ENCODE measurements at places on chromosomes 5 and 9. TPM values are rescaled to one million over a fixed set of nuclear protein-coding genes. Genes with fewer than 3 reads are reported as not detected.

FOXD4 gene
- polyA plus RNA-seq: not detected

HACD4 gene
- polyA plus RNA-seq: 8.1 TPM

ANGPTL2 gene
- polyA plus RNA-seq: not detected

CDKN2B gene
- polyA plus RNA-seq: not detected

GCNT4 gene
- polyA plus RNA-seq: not detected

LCNL1 gene
- polyA plus RNA-seq: not detected

SLC25A2 gene
- not detected for polyA plus RNA-seq

MLANA gene
- 0.45 TPM for polyA plus RNA-seq

SLC25A48 gene
- not detected for polyA plus RNA-seq

- H3K4me3 ChIP-seq: peak overlapping the region; percentile 97
- DNase-seq: no peak
- peak overlapping the region; percentile 94 for H3K27ac ChIP-seq
- no peaks in the 10 kb centered on the region for H3K36me3 ChIP-seq
Observed at GRCh38 chr5:52800394-52801213, 12.9 kb downstream of the ITGA1 start.

GRCh38 chr9:129160712-129161533, 17.1 kb downstream of the IER5L start:
- no peak for DNase-seq
- H3K36me3 ChIP-seq: no peaks in the 10 kb centered on the region
- H3K4me1 ChIP-seq: peaks cover 4% of the 10 kb centered on the region
- H3K27ac ChIP-seq: peak overlapping the region; percentile 89

DNA sequence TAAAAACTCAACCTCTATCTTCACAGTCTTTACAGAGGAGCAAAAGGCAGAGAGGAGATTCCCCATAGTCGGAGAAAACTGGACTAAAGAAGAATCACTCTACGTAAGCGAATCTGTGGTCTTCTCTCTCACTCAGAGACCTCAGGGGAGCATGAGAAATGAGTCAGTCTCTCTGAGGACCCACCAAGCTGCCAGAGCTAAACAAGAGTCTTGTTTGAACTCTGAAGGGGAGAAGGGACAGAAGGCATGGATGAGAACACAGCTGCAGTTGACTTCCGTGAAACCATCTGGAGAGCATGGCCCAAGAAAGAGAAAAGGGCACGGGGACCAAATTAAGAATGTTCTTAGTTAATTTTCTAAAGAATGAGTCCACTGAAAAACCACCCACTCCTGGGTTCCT, 12.8 kb upstream of the MAN2A1 start:
- H3K27me3 ChIP-seq: peaks cover 12% of the 10 kb centered on the region
- no peak overlapping the region for H3K4me3 ChIP-seq
- H3K4me1 ChIP-seq: no peaks in the 10 kb centered on the region
- H3K36me3 ChIP-seq: no peaks in the 10 kb centered on the region

- peaks cover 22% of the 10 kb centered on the region for H3K36me3 ChIP-seq
- H3K4me3 ChIP-seq: no peak overlapping the region
- no peak overlapping the region for H3K27ac ChIP-seq
Observed at GRCh38 chr9:20853866-20854265, 169.8 kb downstream of the FOCAD start.

- H3K4me1 ChIP-seq: no peaks in the 10 kb centered on the region
- no peak overlapping the region for H3K4me3 ChIP-seq
- H3K27ac ChIP-seq: no peak overlapping the region
- H3K36me3 ChIP-seq: peaks cover 5% of the 10 kb centered on the region
Observed at GRCh38 chr9:124084087-124084486, 72.5 kb downstream of the LHX2 start.

DNA sequence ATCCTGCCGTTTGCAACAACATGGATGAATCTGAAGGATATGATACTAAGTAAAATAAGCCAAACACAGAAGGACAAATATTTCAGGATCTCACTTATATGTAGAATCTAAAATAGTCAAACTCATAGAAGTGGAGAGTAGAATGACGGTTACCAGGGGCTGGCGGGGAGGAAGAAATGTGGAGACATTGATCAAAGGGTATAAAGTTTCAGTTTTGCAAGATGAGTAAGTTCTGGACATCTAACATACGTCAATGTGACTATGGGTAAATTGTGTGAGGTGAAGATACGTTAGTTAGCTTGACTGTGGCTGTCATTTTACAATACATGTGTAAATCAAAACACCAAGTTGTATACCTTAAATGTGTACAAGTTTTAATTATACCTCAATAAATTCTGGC, 200.3 kb downstream of the SNX18 start:
- H3K4me1 ChIP-seq: peaks cover 13% of the 10 kb centered on the region
- no peaks in the 10 kb centered on the region for H3K27me3 ChIP-seq
- peaks cover 7% of the 10 kb centered on the region for H3K36me3 ChIP-seq
- H3K4me3 ChIP-seq: no peak overlapping the region

DNA sequence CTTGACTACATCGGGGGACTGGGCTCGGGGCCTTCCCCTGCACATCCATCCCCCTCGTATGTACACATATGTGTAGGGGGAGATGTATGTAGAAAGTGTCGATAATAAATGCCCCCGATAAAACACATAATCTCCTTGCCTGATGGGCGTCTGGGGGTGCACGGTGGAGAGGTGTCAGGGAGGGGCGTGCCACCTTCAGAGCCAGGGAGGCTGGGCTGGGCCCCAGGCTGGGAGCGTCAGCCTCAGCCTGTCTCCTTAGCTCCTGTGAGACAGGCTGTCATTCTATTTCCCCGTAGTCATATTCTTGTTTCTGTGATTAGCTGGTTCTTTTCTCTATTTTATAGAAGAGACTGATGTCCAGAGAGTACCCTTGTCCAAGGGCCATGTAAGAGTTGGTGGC, 4.7 kb upstream of the RXRA start:
- H3K36me3 ChIP-seq: no peaks in the 10 kb centered on the region
- no peak overlapping the region for H3K4me3 ChIP-seq
- no peak overlapping the region for H3K27ac ChIP-seq
- peaks cover 8% of the 10 kb centered on the region for H3K4me1 ChIP-seq

- no peaks in the 10 kb centered on the region for H3K27me3 ChIP-seq
- H3K27ac ChIP-seq: no peak overlapping the region
- no peaks in the 10 kb centered on the region for H3K4me1 ChIP-seq
- H3K4me3 ChIP-seq: no peak overlapping the region
Observed at GRCh38 chr9:70504834-70505233, 90.4 kb upstream of the KLF9 start.

DNA sequence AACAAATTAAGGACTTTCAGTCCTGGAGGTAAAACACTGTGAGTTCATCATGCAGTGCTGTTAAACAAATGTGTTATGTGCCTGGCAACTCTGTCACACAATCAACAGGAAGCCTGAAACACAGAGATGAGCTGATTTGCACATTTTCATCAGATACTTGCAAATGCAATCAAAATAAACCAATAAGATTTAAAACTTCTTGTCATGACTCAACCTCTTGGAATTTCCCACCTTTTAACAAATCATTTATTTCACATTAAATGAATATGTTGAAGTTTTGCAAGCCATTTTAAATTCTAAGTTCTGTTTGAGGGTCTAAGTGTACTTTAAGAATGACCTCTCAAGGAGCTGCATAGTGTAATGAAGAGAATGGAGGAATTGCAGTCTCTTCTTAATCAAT, 64.4 kb downstream of the ANXA1 start:
- peaks cover 9% of the 10 kb centered on the region for H3K27me3 ChIP-seq
- H3K27ac ChIP-seq: no peak overlapping the region
- H3K36me3 ChIP-seq: no peaks in the 10 kb centered on the region

DNA sequence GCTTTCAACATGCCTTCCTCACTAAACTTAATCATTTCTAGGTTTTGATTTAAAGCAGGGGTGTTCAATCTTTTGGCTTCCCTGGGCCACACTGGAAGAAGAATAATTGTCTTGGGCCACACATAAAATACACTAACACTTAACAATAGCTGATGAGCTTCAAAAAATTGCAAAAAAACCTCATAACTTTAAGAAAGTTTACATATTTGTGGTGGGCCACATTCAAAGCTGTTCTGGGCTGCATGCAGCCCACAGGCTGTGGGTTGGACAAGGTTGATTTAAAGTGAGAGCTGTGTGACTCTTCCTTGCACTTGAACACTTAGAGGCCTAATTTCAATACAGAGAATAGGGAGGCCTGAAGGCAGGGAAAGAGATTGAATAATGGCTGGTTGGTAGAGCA, 598.3 kb downstream of the EFNA5 start:
- no peaks in the 10 kb centered on the region for H3K4me1 ChIP-seq
- no peak overlapping the region for H3K27ac ChIP-seq
- H3K4me3 ChIP-seq: no peak overlapping the region
- no peaks in the 10 kb centered on the region for H3K36me3 ChIP-seq
- no peaks in the 10 kb centered on the region for H3K27me3 ChIP-seq

- no peaks in the 10 kb centered on the region for H3K36me3 ChIP-seq
- H3K27me3 ChIP-seq: peaks cover 15% of the 10 kb centered on the region
- no peak overlapping the region for H3K4me3 ChIP-seq
- H3K27ac ChIP-seq: peak overlapping the region; percentile 12
- no peak for DNase-seq
Observed at GRCh38 chr5:58890701-58891085, 307.8 kb downstream of the RAB3C start.

DNA sequence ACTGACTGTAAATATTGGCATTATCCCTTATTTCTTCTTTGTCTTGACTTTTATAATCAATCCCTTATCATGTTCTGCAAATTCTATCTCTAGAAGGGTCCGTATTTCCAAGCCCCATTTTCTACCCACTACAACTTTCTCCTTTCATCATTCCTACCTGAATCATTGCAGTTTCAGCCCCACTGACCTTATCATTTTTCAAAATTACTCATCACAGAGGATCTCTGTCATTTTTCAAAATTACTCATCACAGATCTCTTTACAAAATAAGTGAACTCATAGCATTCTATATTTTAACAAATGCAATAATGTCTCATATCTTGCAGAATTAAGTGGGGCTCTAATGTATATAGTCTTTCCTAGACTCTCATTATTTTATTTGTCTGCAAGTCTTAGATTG, 256.9 kb upstream of the COX7C start:
- no peaks in the 10 kb centered on the region for H3K4me1 ChIP-seq
- H3K4me3 ChIP-seq: no peak overlapping the region
- H3K27me3 ChIP-seq: no peaks in the 10 kb centered on the region
- H3K36me3 ChIP-seq: no peaks in the 10 kb centered on the region
- no peak for DNase-seq

GRCh38 chr9:127644943-127645342, 32.9 kb downstream of the STXBP1 start:
- H3K4me3 ChIP-seq: no peak overlapping the region
- H3K36me3 ChIP-seq: no peaks in the 10 kb centered on the region
- DNase-seq: no peak
- no peaks in the 10 kb centered on the region for H3K4me1 ChIP-seq

GRCh38 chr9:87556821-87557220, 59.2 kb downstream of the DAPK1 start:
- DNase-seq: no peak
- H3K27me3 ChIP-seq: peaks cover 5% of the 10 kb centered on the region
- no peaks in the 10 kb centered on the region for H3K4me1 ChIP-seq
- H3K27ac ChIP-seq: no peak overlapping the region
- no peaks in the 10 kb centered on the region for H3K36me3 ChIP-seq

DNA sequence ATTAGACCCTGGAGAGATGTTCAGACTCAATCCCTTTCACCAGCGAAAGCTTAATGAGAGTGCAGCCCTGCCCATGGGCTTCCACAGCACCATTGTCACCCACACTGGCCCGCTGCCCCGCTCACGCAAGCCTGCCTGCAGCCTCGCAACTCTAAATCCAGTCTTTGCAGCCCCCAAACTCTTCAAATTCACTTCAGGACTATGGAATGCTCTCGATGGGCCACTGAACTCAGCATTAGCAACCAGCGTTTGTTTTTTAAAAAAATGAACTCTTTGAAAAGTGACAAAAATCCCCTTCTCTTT, 17.1 kb downstream of the DCANP1 start:
- no peak overlapping the region for H3K27ac ChIP-seq
- H3K36me3 ChIP-seq: peaks cover 9% of the 10 kb centered on the region
- H3K4me3 ChIP-seq: no peak overlapping the region
- H3K27me3 ChIP-seq: peaks cover 7% of the 10 kb centered on the region
- peaks cover 4% of the 10 kb centered on the region for H3K4me1 ChIP-seq
- DNase-seq: no peak

DNA sequence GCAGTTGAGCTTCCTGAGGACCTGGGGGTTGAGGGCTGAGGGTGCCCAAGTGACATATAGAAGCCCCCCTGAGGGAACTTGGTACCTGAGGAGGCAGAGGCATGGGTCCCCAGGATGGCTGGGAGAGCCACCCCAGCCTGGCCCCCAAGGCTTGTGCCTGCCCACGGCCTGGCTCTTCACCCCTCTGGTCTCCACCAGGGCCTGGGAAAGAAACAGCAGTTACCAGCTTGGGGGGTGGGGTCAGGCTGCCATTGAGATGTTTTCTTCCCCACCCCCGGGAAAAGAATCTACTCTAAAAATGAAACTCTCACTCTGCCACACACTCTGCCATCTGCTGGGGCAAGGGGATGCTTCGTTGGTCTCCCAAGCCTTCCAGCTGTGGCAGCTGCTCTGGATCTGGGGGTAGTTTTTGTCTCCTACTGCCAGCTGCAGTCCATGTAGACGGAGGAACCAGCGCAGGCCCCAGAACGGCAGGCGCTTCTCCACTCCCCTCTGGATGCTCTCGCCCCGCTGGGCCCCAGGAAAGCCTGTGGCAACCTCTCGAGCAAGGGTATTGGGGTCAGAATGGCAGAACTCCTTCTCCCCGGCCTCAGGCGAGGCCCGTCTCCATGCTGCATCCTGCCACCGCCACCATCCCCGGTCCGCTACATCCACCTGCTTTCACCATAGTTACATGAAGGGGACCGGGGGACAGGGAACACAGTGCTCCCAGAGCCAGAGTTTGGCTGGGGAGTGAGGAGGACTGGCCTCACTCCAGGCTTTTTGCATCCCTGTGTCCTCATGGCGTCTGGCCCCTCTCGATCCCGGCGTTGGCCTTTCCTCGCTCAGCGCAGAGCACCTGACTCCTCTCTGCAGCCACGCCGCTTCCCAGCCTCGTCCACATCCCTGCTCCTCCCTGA, 123.5 kb downstream of the DAB2IP start:
- peaks cover 6% of the 10 kb centered on the region for H3K27me3 ChIP-seq
- no peak for DNase-seq
- peaks cover 13% of the 10 kb centered on the region for H3K36me3 ChIP-seq

GRCh38 chr5:72210888-72211678, 103.8 kb downstream of the MAP1B start:
- DNase-seq: no peak
- no peak overlapping the region for H3K27ac ChIP-seq
- H3K36me3 ChIP-seq: no peaks in the 10 kb centered on the region
- no peaks in the 10 kb centered on the region for H3K4me1 ChIP-seq
- no peak overlapping the region for H3K4me3 ChIP-seq

GRCh38 chr9:37668116-37668601, 17.4 kb downstream of the FRMPD1 start:
- no peak for DNase-seq
- no peak overlapping the region for H3K4me3 ChIP-seq
- H3K4me1 ChIP-seq: no peaks in the 10 kb centered on the region
- no peak overlapping the region for H3K27ac ChIP-seq
- H3K36me3 ChIP-seq: no peaks in the 10 kb centered on the region
- H3K27me3 ChIP-seq: peaks cover 20% of the 10 kb centered on the region

- no peak overlapping the region for H3K27ac ChIP-seq
- H3K27me3 ChIP-seq: no peaks in the 10 kb centered on the region
- no peaks in the 10 kb centered on the region for H3K4me1 ChIP-seq
- H3K36me3 ChIP-seq: peaks cover 29% of the 10 kb centered on the region
Observed at GRCh38 chr5:37319037-37319782, 51.7 kb downstream of the NUP155 start.

Measured in naive B cell (primary cell).